ENCODE measurements at places on chromosomes 7 and 10.

DNA sequence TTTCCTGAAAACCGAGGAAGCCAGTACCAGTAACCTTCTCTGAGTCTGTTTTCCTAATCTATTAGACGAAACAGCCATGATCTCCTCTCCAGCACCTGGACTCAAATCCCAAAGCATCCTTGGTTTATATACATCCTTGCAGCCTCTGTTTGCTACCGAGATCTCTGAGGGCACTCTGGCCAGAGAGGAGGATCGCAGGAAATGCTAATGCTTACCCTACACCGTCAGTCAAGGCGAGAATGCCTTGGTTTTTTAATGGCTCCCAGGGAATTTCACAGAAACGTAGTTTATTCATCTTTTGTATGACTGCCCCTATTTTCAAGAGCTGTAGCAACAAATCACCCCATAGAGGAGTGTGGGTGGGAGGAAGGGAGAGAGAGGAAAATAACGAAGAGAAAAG, 91.5 kb upstream of the CALN1 start:
- DNase-seq, result no peak

DNA sequence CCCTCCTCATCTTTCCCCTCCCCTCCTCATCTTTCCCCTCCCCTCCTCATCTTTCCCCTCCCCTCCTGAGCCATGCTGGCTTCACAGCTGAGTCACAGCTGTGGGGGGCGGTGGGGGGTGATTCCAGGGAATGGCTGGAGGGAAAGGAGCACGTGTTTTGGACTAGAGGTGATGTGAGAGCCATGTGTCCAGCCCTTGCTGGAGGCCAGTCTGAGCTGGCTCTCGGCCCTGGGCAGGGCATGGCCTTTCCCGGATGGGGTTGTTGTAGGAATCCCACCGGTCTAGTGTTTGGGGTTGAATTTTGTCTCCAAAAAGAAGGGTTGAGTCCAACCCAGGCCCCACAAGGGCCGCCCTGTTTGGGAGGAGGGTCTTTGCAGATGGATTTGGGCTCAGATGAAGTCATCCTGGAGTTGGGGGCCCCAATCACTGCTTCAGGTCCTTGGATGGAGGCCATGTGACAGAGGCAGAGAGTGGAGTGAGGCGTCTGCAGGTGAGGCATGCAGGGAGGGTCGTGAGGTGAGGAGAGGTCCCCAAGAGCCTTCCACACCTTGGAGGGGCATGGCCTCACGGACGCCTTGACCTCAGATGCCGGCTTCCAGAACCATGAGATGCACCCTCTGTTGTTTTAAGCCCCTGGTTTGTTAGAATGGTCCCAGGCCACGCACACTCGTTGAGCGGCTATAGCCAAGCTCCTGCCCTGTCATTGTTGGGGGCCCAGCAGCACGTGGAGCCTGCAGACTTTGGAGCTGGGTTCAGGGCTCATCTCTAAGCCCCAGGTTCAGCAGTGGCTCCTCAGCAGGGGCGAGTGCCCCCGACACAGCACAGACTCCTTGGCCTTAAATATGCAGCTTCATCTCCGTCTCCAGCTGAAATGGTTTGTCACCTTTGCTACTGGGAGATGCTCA, 101.6 kb downstream of the DNAJB6 start:
- no peak for DNase-seq

DNA sequence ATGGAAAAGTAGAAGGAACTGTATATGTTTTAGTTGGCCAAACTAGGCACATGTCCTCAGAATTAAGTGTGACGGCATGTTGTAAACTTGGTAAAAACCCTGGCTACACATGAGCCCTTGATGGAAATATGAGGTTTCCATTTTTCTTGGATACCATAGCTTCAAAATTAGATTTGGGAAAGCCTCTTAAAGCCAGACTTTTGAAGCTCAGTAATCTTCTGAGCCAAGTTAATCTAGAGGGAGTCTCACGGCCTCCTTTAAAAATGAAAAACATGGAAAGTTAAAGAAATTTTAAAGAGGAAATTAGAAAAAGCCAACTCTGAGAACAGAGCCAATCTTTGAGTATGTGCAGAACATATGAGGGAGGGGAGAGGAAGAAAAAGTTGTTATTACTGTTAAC, 376.0 kb downstream of the CTNNA3 start:
- no peak for DNase-seq

- DNase-seq, result no peak
These were observed 1176.0 kb upstream of the AUTS2 start for GRCh38 chr7:68422281-68422680.

GRCh38 chr10:100510533-100511308, 8.9 kb downstream of the SEC31B start:
- DNase-seq, result peak; percentile 82

DNA sequence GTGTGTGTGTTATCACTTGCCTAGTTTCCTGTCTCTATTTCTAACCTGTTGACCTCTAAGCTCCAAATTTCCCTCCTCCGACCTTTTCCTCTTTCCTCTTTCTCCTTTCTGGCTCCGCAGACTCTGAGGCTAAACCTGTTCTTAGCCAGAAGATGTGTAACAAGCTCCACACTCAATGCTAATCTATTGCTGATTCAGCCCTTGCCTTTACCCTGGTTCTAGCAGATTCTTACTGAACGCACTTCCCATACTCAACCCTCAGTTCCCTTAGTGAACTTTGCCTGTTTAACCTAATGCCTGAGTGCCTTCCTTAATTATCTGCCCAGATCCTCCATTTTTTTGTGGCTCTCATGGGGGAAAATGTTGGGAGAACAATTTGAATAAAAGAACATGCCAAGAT, 30.0 kb upstream of the SGMS1 start:
- DNase-seq, result no peak

- DNase-seq, result no peak
These were observed 5.2 kb downstream of the PSMG3 start for GRCh38 chr7:1564603-1565022.

GRCh38 chr7:72211175-72211574, 201.0 kb downstream of the CALN1 start:
- DNase-seq, result no peak

DNA sequence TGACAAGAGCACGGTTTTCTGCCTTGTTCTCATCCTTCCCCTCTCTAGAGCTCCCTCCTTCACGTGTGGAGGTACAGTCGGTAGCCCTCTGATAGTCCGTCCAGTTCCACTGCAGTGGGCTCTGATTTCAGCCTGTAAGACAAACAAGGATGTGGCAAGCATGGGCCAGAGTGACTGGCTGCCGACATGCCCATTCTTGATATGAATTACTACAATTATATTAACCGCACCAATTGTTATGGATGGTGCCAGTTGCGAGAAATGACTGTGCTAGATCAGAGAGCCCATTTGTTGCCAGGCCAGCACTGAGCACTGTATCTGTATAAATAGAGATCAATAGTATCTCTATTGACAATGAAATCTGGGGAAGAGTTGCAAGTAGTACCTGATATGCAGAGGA, 146.6 kb downstream of the CHN2 start:
- no peak for DNase-seq

- no peak for DNase-seq
These were observed 61.9 kb downstream of the MCU start for GRCh38 chr10:72753760-72754231.

GRCh38 chr10:55174419-55174818, 373.4 kb upstream of the PCDH15 start:
- no peak for DNase-seq

GRCh38 chr10:71873582-71874211, 22.6 kb upstream of the PSAP start:
- DNase-seq, result no peak

DNA sequence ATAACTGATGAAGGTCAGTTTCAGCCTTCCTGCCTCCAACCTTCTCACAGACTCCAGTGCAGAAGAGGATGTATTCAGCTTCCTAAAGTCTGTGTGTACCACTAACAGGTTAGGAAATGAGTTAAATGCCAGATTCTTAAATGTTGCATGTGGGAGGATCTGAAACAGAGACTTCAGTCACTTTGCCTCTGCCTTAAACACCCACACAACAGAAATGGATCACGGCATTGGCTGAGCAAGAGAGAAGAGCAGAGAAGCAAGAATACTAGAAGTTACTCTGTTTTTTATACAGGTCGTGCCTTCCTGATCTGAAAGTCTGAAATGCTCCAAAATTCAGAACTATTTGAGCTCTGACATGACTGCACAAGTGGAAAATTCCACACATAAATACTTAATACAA, 98.9 kb upstream of the ARHGAP21 start:
- no peak for DNase-seq

DNA sequence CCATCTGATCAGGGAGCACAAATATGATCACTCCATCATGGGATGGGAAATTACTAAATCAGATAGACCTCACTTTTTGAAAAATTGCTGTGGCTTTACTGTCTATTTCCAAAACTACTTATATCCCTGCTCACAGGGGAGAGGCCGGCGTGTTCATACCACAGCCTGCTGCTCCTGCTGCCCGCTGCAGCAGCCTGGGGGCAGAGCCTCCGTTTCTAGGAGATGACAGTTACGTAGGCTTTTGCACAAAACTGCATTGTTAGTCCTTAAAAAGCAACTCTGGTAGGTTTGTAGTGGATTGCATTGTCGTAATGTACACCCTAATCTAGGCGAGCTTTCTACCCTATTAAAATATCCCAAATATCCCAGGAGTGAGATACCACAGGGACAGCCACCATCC, 203.7 kb downstream of the EBF3 start:
- no peak for DNase-seq

DNA sequence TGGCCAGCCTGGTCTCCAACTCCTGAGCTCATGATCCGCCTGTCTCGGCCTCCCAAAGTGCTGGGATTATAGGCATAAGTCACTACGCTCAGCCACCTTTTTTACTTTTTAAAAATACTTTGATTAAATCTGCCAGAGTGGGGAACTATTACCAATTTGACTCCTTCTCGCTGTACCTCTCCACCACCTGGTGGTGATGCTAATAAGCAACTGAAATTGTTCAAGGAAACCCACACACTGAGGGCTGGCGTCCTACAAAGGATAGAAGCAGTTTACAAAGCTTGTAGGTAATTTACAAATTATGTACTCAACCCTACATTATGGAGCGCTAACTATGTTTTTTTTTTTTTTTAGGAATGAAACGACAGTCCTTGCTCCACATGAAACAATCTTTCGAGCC, 111.1 kb downstream of the CPED1 start:
- DNase-seq, result no peak

DNA sequence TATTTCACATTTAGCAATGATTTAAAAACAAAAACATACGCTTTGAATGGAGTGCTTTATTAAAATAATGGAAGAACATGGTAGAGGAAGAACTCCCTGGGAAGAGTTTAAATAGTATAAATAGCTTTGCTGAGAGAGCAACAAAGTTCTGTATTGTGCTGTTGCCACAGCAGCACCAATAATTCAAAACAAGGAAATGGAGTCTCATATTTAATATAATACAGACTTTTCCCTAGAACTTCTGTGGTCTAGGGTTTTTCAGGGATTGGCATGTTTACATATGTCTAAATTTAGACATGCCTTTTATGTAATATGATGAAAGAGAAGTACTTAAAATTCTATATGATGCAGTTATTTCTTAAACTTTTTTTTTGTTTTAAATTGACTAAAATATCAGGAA, 217.2 kb upstream of the HDAC9 start:
- no peak for DNase-seq

GRCh38 chr7:120060281-120060680, 212.7 kb upstream of the KCND2 start:
- DNase-seq, result no peak

- no peak for DNase-seq
These were observed 180.8 kb upstream of the CACNA2D1 start for GRCh38 chr7:82624337-82624736.

DNA sequence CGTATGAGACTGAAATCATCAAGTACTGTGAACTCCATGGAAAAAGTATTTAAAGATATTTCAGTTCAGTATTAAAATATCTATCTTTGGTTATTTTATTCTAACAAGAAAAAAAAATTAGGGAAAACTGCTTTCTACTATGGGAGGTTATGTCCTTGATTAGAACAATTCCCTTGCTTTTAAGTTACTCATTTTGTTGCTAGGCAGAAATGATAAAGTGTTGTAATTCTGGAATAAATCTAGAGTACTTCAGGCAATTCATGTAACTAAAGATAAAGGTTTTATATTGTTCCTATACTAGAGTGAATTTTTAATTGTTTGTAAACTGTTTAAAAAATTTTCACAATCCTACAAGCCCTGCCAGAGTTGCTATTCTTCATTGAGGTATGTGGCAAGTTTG, 92.0 kb downstream of the BBS9 start:
- DNase-seq, result no peak

GRCh38 chr7:112359086-112359485, 91.2 kb upstream of the IFRD1 start:
- DNase-seq, result no peak

- DNase-seq, result no peak
These were observed 198.6 kb downstream of the TMEM178B start for GRCh38 chr7:141272417-141272816.

GRCh38 chr10:28892818-28893547, 215.7 kb downstream of the BAMBI start:
- DNase-seq, result no peak

DNA sequence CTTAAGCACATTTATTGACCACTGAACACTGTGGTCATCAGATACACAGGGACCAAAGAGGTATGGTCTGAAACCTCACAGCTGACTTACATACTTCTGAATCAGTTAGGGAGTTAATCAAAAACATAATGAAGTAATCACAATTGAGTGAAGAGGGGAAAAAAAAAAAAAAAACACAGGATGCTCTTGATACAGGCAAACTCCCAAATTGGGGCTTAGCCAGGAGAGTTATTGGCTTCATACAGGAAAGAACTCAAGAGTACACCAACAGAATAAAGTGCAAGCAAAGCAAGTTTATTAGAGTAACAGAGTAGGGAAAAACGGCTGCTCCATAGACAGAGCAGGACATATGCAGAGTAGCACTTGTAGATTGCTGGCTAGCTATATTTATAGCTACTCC, 917.0 kb downstream of the CNTNAP2 start:
- no peak for DNase-seq

- DNase-seq, result no peak
These were observed 1.1 kb upstream of the FEZF1 start for GRCh38 chr7:122305475-122306319.

DNA sequence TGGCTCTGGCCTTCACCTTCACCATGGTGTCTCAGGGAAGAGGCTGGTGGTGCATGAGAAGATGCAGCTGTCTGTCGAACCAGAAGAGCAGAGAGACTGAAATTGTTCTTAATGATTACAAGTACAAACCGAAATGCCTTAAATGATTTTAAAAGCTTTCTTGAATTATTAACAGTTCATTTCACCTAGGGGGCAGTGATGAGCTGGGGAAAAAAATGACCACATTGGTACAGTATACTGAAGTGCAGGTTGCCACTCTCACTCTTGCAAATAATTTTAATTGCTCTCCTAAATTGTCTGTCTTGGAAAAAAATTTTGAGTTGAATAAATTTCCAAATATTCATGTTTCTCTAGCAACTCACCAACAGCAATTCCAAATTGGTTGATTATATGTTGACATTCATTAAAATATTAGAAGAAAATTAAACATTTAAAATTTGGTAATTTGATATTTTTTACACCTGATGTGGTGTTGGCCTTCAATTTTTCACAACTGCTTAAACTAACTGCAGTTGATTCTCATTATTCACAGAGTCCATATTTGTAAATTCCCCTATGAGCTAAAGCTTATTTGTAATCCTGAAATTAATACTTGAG, 692.6 kb downstream of the ZWINT start:
- no peak for DNase-seq

Data from CD4-positive, alpha-beta T cell treated with Interleukin-21 for 1 hour (primary cell).